Chondrocyte (in vitro differentiated cells): ENCODE measurements at places on chromosomes 16 and 17. TPM values are rescaled to one million over a fixed set of nuclear protein-coding genes. Genes with fewer than 3 reads are reported as not detected.

DNA sequence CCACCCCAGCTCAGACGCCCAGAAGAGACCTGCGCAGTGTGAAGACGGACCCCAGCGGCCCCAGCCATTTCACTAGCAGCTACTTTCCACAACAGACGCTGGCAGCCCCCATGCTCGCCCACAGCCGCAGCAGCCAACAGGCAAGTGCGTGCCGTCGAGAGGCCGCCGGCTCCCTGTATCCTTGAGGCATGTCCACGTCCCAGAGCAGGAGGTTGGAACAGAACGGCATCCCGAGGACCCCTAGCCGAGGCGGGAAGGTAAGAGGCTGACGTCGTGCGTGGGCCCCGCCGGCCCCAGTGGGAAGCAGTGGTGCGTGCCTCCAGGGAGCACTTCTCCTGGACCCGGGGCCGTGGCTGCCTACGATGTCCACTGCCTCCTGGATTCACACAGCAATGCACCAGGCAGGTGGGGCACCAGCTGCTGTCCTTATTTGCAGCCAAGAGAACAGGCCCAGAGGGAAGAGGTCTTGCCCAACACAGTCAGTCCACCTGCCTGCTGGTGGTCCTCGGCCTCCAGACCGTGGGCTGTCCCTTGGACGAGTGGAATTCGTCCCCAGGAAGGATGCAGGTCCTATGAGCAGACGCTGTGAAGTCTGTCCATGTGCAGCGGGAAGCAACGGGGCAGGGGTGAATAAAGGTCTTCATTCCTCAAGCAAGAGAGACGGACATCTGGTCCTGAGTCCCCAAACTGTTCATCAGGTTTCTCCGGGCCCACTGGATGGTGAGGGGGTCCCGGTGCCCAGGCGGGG lies 38.5 kb downstream of the SLC7A5 start:
- DNase-seq, result no peak

DNA sequence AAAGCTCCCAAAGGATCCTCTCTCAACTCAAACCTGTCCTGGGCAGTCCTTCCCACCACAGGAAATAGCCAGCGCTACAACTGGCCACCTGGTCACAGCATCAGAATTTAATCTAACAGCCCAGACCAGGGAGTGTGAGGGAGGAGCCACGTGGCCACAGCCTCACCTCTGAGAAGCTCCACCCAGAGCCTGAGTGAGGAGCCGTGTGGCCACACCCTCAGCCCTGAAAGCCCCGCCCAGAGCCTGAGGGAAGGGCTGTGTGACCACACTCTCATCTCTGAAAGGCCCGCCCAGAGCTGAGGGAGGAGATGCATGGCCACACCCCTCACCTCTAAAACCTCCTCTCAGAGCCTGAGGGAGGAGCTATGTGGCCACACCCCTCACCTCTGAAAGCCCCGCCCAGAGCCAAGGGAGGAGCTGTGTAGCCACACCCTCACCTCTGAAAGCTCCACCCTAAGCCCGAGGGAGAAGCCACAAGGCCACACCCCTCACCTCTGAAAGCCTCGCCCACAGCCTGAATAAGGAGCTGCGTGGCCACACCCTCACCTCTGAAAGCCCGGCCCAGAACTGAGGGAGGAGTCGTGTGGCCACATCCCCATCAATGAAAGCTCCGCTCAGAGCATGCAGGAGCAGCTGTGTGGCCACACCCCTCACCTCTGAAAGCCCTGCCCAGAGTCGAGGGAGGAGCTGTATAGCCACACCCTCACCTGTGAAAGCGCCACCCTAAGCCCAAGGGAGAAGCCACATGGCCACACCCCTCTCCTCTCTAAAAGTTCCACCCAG lies 28.6 kb downstream of the SLC38A8 start:
- DNase-seq, result no peak

DNA sequence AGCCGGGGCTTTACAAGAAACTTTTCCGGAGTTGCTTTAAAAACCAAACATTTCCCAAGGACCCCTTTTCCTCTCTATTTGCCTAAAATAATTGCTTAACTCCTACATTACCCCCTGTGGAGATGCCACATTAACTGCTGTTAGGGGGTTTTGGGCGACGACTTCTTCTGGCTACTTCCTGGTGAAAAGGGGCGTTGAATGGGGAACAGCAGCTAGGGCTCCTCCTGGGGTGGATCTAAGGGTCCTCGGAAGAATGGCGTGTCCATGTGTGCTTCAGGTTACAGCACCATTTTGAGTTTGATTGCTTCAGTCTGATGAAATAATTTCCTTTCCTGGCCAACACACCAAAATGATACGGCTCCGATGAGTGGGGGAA lies 22.0 kb downstream of the ABCC1 start:
- no peak for DNase-seq

- no peak for DNase-seq
Measured at GRCh38 chr17:15081008-15081407, 184.1 kb downstream of the PMP22 start.

- no peak for DNase-seq
Measured at GRCh38 chr17:35731239-35731916, at the start of gene RASL10B. RASL10B (plus strand) TSS chr17:35731639; CDS start chr17:35735185, 3,546 bp downstream.

DNA sequence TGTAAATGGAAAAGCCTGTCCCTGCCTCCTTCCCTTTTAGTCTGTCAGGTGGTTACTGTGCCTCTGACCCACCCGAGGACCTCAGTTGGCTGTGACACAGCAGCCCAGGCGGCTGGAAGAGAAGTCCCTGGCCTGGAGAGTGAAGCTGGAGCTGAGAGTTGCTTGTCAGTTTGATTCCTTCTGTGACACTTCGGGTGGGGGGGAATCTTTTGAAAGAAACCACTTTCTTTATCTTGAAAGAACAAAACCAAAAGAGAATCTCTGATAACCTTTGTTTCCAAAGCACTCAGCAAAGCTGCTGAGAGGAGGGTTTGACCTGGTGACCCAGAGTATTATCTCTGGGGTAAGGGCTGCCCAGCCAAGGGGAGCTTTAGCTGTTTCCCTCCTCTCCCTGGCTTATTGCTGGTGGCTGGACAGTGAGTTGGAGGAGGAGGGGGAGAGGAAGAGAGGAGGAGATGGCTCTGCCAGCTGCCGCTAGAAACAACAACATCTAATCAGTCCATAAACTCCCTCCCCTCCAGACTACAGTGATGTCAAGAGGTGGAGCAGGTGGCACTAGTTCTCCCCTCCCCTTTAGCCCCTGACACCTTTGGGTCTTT lies 34.0 kb downstream of the YPEL2 start:
- DNase-seq, result no peak

DNA sequence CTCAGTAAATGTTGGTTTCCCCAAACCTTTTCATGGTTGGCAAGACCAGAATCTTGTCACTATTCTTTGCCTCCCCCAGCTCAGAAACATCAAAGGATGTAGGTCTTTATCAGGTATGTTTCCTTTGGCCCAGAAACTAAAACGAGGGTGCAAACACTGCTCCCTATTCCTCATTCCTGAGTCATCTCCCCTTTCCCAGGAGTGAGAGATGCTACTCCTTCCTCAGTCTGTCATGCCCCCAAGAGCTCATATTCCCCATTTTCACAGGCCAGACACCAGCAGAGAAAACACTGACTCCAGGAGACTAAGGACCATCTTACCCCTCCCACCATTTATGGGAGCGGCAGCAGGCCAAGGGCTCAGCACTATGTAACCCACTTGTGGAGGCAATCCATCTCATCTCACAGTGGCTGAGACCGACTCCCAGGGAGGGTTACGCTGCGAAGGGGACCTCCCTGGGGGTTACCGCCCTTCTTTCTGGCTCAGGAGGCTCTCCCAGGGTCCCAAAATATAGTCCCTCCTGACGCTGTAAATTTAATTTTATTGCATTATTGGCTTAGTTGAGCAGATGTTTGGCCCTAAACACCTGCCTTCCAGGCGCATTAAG lies 1.5 kb downstream of the GEMIN4 start:
- DNase-seq, result no peak

- DNase-seq, result peak; percentile 94
Measured at GRCh38 chr17:2303204-2304188, at the start of the genes SMG6 and SRR. SMG6 (minus strand) TSS chr17:2303785; CDS start chr17:2303720, 65 bp downstream. SRR (plus strand) TSS chr17:2303950; CDS start chr17:2315561, 11,611 bp downstream.

DNA sequence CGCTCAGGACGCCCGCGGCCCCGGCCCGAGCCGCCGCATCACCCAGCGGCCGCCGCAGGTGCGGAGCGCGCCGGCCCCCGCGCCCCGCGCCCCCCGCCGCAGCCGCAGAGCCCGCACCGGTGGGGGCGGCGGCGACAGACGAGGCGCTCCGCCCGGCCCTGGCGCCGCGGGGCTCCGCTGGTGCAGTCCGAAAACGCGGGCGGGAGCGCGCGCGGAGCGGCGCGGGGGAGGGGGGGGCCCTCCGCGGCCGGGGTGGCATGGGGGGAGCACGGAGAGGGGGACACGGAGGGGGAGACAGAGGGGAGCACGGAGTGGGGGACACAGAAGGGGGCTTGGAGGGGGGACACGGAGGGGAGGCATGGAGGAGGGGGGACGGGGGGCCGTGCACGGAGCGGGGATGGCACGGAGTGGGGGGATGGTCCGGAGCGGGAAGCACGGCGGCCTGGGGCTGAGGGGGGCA lies at the start of gene AATK:
Gene AATK (minus strand): TSS at position 189 of the 460 bp plus-strand sequence. CDS start 229 bp downstream, outside the sequence.
- DNase-seq, result no peak

Gene KRT39
- not detected in 3 replicates for total RNA-seq

Gene RHOT1
- total RNA-seq, result 26.7 to 31.5 TPM (median 27.0 TPM) in 3 replicates

Gene CCL7
- not detected in 3 replicates for total RNA-seq

Gene PRKCB
- total RNA-seq, result not detected in 3 replicates

Gene TMEM114
- total RNA-seq, result not detected in 3 replicates

Gene KRT33B
- total RNA-seq, result not detected in 3 replicates

Gene TANC2
- total RNA-seq, result 52.1 to 55.7 TPM (median 55.3 TPM) in 3 replicates
